ENCODE measurements at places on chromosomes 3 and 15.

- no peak for DNase-seq
These were observed 755 bp downstream of the PDE8A start for GRCh38 chr15:84982301-84982920.

GRCh38 chr3:100263583-100263982 lies 2.8 kb downstream of the TBC1D23 start:
- DNase-seq: no peak

GRCh38 chr15:72420576-72420975 lies 22.5 kb downstream of the TMEM202 start:
- DNase-seq: no peak

GRCh38 chr3:117962750-117963149 lies 1071.9 kb downstream of the IGSF11 start:
- DNase-seq: no peak

GRCh38 chr3:61922118-61922517 lies 360.7 kb downstream of the PTPRG start:
- DNase-seq: no peak

DNA sequence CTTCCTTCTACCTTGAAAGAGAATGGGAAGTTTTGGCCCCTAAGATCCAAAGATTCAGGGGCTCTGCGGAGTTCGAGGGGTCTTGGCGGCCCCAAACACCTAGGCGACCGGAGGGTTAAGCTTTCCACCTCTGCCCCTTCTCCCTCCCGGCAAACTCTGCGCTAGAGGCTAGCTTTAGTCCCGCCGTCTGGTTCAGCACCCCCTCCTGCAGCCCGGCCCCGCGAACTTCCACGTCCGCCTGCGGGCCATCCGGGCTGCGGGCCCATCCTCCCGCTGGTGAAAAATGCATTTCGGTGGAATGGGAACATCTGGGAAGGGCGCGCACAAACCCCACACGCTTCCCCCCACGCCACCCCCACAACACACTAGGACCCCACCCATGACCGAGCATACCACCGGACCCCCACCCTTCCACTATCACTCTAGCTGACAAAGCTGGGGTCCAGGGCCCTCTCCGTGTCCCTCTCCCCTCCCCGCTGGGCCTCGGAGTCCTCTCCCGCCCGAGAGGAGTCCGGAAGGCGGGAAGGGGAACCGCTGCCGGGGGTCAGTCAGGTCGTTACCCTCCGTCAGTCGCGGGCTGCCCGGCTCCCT lies 1.0 kb downstream of the SHOX2 start:
- DNase-seq: no peak

DNA sequence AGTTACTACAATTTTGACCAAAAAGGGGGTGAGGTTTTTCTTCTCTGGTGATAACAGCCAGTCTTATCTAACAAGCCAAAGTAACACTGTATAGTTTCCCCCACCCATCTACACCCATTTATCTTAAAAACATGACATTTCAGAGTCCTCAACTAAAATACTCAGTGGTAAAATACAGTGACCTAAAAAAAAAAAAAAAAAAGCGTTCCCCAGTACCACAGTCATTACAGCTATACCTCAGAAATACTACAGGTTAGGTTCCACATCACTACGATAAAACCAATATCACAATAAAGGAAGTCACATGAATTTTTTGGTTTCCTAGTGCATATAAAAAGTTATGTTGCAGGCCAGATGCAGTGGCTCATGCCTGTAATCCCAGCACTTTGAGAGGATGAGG lies 13.8 kb downstream of the DENND4A start:
- no peak for DNase-seq

- no peak for DNase-seq
These were observed at the start of gene SST for GRCh38 chr3:187669675-187670504. Gene SST (minus strand): TSS chr3:187670394. CDS start chr3:187670291, 103 bp downstream.

GRCh38 chr3:50155491-50155878 lies 361 bp downstream of the SEMA3F start:
- no peak for DNase-seq

DNA sequence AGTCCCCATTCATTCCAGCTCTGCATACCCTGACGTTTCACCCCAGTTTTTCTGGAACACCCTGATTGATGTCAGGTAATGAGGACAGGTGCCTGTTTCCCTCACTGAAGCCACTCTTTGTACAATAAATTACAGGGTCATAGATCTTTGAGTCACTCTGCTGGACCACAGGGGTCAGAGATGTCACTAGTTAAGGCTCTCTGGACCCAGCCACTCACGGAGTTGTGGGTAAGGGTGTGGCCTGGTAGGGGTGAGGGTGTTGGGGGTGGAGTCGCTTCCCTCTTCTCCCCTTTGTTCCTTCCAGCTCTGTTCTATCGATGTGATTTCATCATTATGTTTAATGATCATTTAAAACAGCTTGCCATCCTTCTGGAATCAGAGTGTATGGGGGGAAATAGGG lies 512 bp downstream of the IQCF5 start:
- no peak for DNase-seq

- no peak for DNase-seq
These were observed 605.9 kb downstream of the ROBO1 start for GRCh38 chr3:79161941-79162340.

- no peak for DNase-seq
These were observed 6.1 kb upstream of the GJD2 start for GRCh38 chr15:34760909-34761308.

GRCh38 chr15:63049783-63050371 lies 7.3 kb downstream of the TPM1 start:
- DNase-seq: no peak

- no peak for DNase-seq
These were observed 235.5 kb upstream of the THRB start for GRCh38 chr3:24730173-24730572.

DNA sequence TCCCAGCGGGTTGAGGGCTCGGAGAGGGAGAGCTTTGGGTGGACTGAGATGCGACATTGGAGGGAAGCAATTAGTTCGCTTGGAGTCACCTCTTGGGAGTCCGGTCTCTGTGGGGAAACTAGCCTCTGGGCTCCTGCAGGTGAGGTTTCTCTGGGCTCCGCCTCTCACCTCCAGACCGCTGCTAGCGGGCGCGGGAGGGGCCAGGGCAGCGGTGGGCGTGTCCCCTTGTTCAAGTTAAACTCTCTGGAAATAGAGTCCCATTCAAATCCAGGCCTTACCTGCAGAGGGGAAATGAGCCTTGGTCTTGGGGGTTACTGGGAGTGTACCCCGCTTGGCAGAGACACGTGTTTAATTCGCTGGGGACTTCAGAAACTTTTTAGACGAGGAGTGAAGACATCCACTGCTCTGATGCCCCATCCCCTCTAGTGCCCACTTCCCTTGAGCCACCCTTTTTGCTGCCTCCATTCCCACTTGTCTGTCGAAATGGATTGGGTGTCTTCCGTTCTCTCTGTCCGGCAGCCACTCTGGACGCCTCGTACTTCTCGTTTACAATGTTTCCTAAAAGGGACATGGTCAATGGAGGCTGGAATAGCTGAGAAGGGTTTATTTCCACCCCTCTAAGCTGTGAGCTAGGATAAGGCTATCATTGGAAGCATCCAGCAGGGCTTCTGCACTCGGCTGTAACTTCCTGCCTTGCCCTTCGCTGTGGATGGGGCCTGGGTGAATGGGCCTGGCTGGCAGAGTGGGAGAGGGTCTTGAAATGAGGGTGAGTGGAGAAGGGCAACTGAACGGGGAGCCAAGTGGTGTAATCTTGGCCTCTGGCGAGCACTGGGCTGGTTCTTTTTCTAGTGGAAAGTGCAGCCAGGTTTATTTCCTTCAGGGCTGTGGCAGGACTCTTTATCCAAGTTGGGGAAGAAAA lies 1.1 kb downstream of the MITF start:
- peak; percentile 39 for DNase-seq

DNA sequence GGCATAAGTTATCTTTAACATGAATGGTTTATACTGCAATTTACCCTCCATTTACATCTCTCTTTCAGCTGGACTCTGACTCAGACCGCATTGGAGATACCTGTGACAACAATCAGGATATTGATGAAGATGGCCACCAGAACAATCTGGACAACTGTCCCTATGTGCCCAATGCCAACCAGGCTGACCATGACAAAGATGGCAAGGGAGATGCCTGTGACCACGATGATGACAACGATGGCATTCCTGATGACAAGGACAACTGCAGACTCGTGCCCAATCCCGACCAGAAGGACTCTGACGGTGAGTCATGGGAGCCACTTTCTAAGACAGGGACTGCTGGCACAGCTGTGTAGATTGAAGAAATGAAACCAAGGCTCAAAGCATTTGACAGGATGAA lies 11.6 kb downstream of the THBS1 start:
- DNase-seq: no peak

DNA sequence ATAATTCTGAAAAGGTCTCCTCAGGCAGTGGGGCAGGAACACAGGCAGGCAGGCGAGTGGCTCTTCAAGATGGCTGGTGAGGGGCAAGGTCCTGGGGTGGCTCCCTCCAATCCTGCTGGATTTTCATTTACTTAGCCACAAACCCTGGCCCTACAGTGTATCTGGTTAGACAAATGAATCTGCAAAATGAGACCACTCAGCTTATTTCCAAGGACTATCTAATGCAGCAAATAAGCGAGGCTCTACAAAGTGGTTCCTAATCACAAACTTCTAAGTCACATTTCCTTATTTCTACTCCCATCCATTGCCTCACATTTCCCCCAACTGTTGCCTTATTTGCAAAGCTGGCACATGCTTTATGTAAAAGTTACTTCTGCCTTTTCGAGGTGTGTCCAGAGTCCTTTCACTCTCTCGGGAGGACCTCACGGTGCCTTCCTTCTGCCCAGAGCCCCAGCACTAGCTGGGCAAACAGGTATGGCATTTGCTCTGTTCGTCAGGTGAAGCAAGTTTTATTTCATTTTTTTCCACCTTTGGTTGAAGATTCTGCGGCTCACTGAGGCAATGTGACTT lies 40.5 kb downstream of the CCDC12 start:
- DNase-seq: no peak

DNA sequence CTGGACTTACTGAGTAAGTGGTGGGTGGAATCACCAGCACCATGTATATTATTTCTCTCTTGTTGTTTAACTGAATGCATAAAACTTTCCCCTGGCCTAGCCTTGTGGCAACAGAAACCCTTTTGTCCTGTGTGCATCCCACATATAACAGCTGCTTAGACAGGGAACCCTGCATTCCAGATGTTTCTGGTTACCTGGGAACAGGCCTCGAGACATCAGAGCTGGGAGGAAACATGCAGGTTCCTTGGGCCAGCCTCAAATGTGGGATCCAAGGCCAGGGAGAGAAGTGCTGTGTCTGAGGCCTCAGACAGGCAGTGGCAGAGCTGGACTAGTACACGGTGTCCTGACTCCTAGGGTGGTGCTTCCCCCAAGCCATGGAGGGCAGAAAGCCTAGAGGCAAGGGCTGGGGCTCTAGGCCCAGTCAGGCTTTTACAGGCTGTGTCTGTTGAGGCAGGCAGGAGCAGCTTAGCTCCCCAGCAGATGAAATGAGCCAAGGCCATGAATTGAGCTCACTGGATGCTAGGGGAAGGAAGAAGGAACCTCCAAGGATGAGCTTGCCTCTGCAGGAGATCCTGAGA lies 57.7 kb downstream of the ITGA11 start:
- no peak for DNase-seq

- DNase-seq: no peak
These were observed 187.8 kb downstream of the SHOX2 start for GRCh38 chr3:157918402-157918801.

GRCh38 chr15:66646799-66647198 lies 55.2 kb upstream of the SMAD6 start:
- no peak for DNase-seq

DNA sequence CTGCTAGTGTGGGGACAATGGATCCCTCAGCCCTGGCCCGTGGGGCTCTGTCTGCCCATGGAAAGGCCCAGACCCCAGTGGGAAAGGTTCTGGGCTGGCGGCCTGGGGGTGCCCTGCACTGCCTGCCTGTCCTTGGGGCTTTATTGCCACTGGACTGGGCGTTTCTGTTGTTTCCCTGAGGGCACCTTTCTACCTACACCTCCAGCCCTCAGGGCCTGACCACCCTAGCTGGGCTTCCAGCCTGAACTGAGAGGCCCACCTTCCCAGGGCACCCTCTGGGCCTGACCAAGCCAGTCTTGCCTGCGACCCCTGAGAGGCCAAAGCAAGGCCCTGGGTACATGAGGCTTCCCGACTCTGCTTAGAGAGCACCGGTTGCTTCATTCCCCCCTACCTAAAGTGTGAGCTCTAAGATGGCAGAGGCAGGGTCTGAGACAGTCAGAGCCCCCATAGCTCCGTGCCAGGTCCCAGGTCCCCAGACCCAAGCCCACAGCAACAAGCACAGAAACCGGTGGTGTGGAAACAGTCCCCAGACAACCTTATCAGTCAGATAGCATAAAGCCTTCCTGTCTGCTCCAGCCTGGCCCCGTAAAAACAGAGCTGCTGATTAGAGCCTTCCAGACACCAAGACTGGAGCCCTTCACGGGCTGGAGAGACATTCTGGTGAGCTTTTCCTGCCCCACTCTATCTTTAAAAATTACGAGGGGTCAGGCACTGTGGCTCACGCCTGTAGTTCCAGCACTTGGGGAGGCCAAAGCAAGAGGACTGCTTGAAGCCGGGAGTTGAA lies 102.8 kb downstream of the CHSY1 start:
- no peak for DNase-seq

DNA sequence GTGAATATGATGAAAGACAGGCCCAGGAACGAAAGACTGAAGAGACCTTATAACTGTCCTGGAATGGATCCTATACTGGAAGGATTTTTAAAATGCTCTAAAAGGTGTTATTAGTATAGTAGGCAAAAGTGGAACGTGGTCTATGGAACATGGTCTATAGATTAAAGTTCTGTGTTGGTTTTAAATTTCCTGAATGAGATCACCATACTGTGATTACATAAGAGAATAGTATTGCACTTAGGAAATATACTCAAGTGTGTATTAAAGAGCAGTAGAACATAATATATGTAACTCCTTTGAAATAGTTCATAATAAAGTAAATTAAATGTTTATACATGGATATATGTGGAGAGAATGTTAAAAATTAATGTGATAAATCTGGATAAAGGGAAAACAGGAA lies 68.2 kb downstream of the SPRED1 start:
- DNase-seq: no peak

DNA sequence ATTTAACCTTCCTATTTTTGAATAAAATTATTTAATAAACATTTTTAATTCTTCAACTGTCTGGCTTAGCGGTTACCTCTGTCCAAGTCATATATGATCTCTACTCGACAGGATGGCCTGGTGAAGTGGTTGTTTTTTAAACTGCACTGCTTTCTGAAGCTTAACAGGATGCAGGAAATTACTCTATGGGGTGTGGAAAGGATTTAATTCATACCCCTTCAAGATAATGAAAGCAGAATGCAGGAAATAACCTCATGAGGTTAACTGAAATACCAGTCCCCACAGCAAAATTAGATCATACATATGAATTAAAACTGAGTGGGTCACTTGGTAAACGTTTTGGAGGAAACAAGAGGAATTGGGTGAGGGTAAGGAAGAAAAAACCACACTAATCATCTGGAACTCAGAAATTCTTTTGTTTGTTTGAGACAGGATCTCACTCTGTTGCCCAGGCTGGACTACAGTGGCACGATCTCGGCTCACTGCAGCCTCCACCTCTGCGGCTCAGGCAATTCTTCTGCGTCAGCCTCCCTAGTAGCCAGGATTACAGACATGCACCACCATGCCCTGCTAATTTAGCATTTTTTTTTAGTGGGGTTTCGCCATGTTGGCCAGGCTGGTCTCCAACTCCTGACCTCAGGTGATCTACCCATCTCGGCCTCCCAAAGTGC lies 50.1 kb downstream of the LYSMD4 start:
- DNase-seq: no peak
